Renal pelvis (tissue), 12 donors: ENCODE measurements at places on chromosomes 1 and 21. TPM values are rescaled to one million over a fixed set of nuclear protein-coding genes. Genes with fewer than 3 reads are reported as not detected.

The FAM3B gene
- polyA plus RNA-seq: 15.8 TPM

DNA sequence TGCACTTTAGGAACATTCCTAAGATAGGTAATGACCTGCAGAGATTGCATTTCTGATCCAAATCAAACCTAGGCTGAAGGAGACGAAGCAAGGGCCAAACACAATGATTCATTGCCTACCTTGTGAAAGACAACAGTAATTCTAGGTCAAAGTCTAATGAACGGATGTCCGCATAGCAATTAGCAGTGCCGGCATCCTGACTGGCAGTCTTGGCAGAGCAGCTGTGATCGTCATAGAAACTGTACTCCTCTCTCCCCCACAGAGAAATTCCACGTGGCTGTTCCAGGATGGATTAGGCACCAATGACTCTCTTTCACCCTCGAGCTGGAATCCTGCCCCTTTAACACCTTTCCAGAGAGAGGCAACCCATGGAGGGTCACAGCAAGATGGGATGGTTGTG is 28.9 kb upstream of the VAV3 start:
- DNase-seq: no peak

GRCh38 chr1:90335558-90335957 is 340.6 kb downstream of the ZNF326 start:
- DNase-seq: no peak

The ARHGAP30 gene
- 2.4 TPM for polyA plus RNA-seq

DNA sequence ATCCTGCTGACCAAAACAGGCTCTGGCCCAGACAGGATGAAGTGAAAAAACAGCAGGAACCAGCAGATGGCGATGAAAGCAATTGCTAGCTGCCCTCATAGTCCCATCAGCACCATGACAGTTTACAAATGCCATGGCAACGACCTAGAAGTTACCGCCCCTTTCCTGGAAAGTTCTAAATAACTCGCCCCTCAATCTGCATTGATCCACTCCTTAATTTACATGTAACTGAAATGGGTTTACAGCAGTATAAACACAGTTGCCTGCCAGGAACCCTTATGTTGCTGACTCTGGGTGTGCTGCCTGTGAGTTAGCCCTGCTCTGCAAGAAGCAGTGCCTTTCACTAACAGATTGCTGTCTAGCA is 65.5 kb upstream of the CR1L start:
- peak; percentile 56 for DNase-seq
